ENCODE measurements at places on chromosomes 5 and 9. TPM values are rescaled to one million over a fixed set of nuclear protein-coding genes. Genes with fewer than 3 reads are reported as not detected.

GRCh38 chr9:107280543-107280942 is 2.5 kb upstream of the RAD23B start:
- H3K4me3 ChIP-seq, result no peak overlapping the region
- H3K27ac ChIP-seq, result peak overlapping the region; percentile 40
- no peaks in the 10 kb centered on the region for H3K27me3 ChIP-seq

Gene RNF183
- total RNA-seq, result 2.0 TPM

- H3K27ac ChIP-seq, result no peak overlapping the region
- peaks cover under 1% of the 10 kb centered on the region for H3K4me1 ChIP-seq
- DNase-seq, result no peak
- H3K36me3 ChIP-seq, result no peaks in the 10 kb centered on the region
Measured at GRCh38 chr9:116539549-116539948, 147.6 kb upstream of the TRIM32 start.

Gene UNC5A
- total RNA-seq, result not detected

GRCh38 chr5:139470821-139471300 is at the start of gene SMIM33:
SMIM33 (plus strand) TSS chr5:139471004; CDS start chr5:139471122, 118 bp downstream.
- peaks cover 30% of the 10 kb centered on the region for H3K4me1 ChIP-seq
- no peaks in the 10 kb centered on the region for H3K27me3 ChIP-seq
- DNase-seq, result no peak
- H3K4me3 ChIP-seq, result no peak within 1 kb of the TSS
- H3K36me3 ChIP-seq, result peaks cover 5% of the 10 kb centered on the region

Gene SPACA9
- total RNA-seq, result 9.9 TPM

GRCh38 chr9:38644601-38645000 is 24.2 kb upstream of the ANKRD18A start:
- no peak overlapping the region for H3K27ac ChIP-seq
- DNase-seq, result no peak
- H3K27me3 ChIP-seq, result peaks cover 5% of the 10 kb centered on the region
- no peaks in the 10 kb centered on the region for H3K4me1 ChIP-seq

DNA sequence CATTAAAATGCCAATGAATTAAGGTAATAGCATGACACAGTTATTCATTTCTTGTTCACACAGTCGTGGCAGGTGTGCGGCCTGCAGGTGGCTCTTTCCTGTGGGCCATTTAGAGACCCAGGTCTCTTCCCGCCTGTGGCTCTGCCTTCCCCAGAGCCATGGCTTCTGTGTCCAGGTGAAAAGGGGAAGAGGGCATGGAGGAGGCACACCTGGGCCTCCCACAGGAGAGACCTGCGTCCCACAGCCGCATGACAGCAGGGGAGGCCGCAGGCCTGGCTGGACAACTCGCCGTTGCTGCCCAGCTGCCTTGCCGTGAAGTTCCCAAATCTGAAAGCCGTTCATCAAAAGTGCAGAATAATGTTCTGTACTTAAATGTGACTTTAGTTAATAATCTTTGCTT is 14.4 kb upstream of the PLEKHG4B start:
- no peak overlapping the region for H3K4me3 ChIP-seq

Gene TCF7
- total RNA-seq, result 7.2 TPM

DNA sequence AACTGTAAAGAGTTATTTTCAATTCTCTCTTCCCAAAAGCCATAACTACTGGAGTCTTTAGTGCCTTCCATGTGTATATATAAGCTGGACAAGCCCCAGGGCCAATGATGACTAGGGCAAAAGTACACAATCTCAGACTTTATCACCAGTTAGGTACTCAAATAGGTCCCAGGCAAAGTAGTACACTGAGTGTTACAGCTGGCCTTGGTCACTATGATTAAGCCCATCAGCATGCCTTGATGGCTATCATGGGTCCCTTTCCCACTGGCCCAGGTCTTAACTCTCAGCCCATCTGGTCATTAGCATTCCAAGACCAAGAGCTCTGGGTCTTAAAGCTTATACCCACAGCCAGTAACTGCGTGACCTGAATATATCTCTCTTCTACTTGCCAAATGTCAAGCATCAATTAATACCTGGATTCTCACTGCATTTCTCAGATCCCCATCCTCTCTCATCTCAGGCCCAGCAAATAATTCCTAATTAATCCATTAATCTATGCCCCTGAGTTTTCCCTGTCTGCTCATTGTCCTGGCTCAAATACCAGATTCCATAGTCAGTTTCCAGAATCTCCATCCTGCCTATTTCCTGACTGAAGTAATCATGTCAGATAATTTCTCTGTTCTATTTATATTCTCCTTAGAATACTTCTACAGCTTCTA is 62.3 kb downstream of the NR6A1 start:
- no peaks in the 10 kb centered on the region for H3K27me3 ChIP-seq
- H3K4me1 ChIP-seq, result peaks cover 20% of the 10 kb centered on the region
- no peak for DNase-seq
- no peak overlapping the region for H3K27ac ChIP-seq
- H3K36me3 ChIP-seq, result no peaks in the 10 kb centered on the region

DNA sequence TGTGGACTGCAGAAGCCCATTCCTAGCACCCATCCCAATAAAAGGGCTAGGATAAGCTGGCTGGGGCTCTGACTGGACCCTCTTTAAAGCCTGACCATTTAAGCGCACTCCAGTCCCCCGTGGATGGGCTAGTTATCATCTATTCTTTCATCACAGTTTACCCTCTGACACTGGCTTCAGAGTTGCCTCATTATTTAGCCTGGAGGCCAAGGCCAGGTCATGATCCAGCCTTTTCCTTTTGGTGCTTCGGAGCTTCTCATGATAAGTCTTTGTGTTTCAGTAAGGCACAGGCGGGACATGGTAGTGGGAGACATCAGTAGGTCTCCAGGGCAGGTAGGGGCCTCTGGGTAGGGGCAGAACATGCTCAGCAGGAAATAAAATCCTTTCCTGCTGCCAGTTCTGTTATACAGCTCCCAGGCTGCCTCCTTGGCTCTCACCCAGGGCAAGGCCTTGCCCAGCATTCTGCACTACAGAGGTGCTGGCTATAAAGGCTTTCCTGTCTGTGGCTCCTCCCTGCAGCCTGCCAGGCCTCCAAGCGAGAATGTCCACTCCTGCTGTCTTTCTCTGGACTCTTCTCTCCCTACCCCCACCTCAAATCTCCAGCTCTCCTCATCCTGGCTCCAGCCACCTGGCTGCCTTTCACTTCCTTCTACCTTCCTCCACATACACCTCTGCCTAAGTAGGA is 128.8 kb downstream of the FSTL4 start:
- no peak overlapping the region for H3K4me3 ChIP-seq
- H3K4me1 ChIP-seq, result peaks cover 32% of the 10 kb centered on the region
- H3K27ac ChIP-seq, result no peak overlapping the region
- H3K36me3 ChIP-seq, result no peaks in the 10 kb centered on the region

Gene LCN9
- not detected for total RNA-seq

Gene PCDHGA12
- total RNA-seq, result 13.4 TPM

Gene CEL
- total RNA-seq, result 5.8 TPM

Gene FOXD4
- not detected for total RNA-seq

Gene LIFR
- total RNA-seq, result 18.7 TPM

Gene FYB1
- 3.8 TPM for total RNA-seq

- no peaks in the 10 kb centered on the region for H3K36me3 ChIP-seq
- H3K4me3 ChIP-seq, result no peak overlapping the region
- no peaks in the 10 kb centered on the region for H3K27me3 ChIP-seq
- no peaks in the 10 kb centered on the region for H3K4me1 ChIP-seq
- DNase-seq, result no peak
- H3K27ac ChIP-seq, result no peak overlapping the region
Measured at GRCh38 chr9:100724886-100725285, 147.0 kb downstream of the CAVIN4 start.

- no peaks in the 10 kb centered on the region for H3K4me1 ChIP-seq
- DNase-seq, result no peak
- H3K4me3 ChIP-seq, result no peak overlapping the region
- H3K36me3 ChIP-seq, result no peaks in the 10 kb centered on the region
Measured at GRCh38 chr5:105812304-105812703, 1858.4 kb downstream of the EFNA5 start.

DNA sequence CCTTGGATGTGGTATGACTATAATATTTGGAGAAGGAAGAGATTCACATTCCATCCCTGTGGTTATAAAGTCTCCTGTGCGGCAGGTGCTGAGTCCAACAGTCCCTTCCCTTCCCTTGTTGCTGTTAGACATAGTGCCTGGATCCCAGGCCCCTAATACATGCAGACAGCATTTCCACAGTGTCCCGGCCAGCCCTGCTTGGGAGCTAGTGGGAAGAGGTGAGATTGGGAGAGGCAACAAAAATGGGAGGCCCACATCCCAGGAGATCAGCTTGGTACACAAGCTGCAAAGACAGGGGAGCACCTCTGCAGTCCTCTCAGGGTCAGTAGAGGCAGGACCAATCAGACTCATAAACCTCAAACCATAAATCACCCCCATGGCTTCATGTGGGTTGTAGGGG is 3.3 kb upstream of the NEURL1B start:
- no peak overlapping the region for H3K4me3 ChIP-seq
- no peaks in the 10 kb centered on the region for H3K36me3 ChIP-seq
- peaks cover 41% of the 10 kb centered on the region for H3K4me1 ChIP-seq
- H3K27ac ChIP-seq, result no peak overlapping the region
- peak; percentile 25 for DNase-seq
- peaks cover 3% of the 10 kb centered on the region for H3K27me3 ChIP-seq

DNA sequence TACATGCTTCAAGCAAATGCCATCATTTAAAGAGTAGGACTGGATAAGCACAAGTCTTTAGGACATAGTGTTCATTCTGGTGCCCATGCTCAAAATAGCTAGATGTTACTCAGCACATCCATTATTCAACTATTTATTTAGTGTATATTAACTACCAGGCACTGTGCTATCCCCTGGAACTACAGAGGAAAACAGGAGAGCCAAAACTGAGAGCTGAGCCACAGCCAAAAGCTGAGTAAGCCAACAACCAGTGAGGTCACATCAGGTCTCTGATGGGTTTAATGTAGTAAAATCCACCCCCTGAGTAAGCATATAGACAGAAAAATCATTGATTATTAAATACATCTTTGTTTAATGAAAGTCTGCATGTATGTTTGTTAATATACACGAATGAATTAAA is 469.3 kb upstream of the DMAC1 start:
- H3K27me3 ChIP-seq, result no peaks in the 10 kb centered on the region
- no peak overlapping the region for H3K4me3 ChIP-seq
- no peak overlapping the region for H3K27ac ChIP-seq
- DNase-seq, result no peak
- H3K4me1 ChIP-seq, result no peaks in the 10 kb centered on the region

Gene LCP2
- 1.5 TPM for total RNA-seq

Gene PCDHGB2
- total RNA-seq, result 2.6 TPM

- DNase-seq, result no peak
- H3K36me3 ChIP-seq, result no peaks in the 10 kb centered on the region
- H3K27me3 ChIP-seq, result no peaks in the 10 kb centered on the region
- no peaks in the 10 kb centered on the region for H3K4me1 ChIP-seq
- H3K4me3 ChIP-seq, result no peak overlapping the region
Measured at GRCh38 chr5:13212886-13213285, 731.6 kb downstream of the DNAH5 start.

GRCh38 chr5:3311433-3311832 is 284.2 kb upstream of the IRX1 start:
- no peak for DNase-seq
- H3K4me3 ChIP-seq, result no peak overlapping the region
- H3K27ac ChIP-seq, result peak overlapping the region; percentile 82

GRCh38 chr9:135530146-135530545 is 8.9 kb downstream of the LCN1 start:
- H3K4me1 ChIP-seq, result no peaks in the 10 kb centered on the region
- H3K36me3 ChIP-seq, result no peaks in the 10 kb centered on the region
- no peak overlapping the region for H3K4me3 ChIP-seq
- H3K27me3 ChIP-seq, result peaks cover 50% of the 10 kb centered on the region

GRCh38 chr9:128635266-128636023 is 21.2 kb downstream of the DYNC2I2 start:
- no peaks in the 10 kb centered on the region for H3K27me3 ChIP-seq
- DNase-seq, result peak; percentile 94
- H3K36me3 ChIP-seq, result peaks cover 56% of the 10 kb centered on the region
- H3K4me3 ChIP-seq, result peak overlapping the region; percentile 33
- H3K4me1 ChIP-seq, result peaks cover 32% of the 10 kb centered on the region

GRCh38 chr5:119071561-119071995 is 691 bp downstream of the DMXL1 start:
- no peaks in the 10 kb centered on the region for H3K27me3 ChIP-seq
- H3K4me3 ChIP-seq, result peak overlapping the region; percentile 60
- no peak for DNase-seq
- H3K4me1 ChIP-seq, result peaks cover 44% of the 10 kb centered on the region
- no peaks in the 10 kb centered on the region for H3K36me3 ChIP-seq

DNA sequence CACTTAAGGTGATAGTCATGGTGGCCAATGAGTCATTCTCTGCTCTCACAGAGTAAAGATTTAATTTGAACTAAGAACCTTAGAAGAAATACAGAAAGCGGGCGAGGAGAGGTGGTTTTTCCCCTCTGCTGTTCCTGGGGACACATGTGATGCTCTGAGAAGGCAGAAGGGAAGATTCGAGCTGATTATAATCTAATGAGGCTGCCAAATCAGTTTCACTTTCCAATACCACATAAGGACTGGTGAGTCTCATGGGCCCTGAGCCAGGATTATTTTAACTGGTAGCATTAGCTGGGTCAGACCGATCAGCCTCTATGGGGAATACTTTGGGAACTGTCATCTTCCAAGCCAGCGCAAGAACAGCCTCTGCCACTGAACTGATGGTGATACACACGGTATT is 116.5 kb downstream of the SLC1A3 start:
- DNase-seq, result no peak
- H3K4me1 ChIP-seq, result peaks cover 3% of the 10 kb centered on the region
- H3K36me3 ChIP-seq, result no peaks in the 10 kb centered on the region
- H3K27me3 ChIP-seq, result no peaks in the 10 kb centered on the region
- H3K27ac ChIP-seq, result no peak overlapping the region

Gene ANKRD31
- total RNA-seq, result not detected

Gene OCLN
- total RNA-seq, result 52.4 TPM

Gene GRM6
- not detected for total RNA-seq

Gene IFNA2
- total RNA-seq, result not detected

Gene ORM1
- total RNA-seq, result not detected

DNA sequence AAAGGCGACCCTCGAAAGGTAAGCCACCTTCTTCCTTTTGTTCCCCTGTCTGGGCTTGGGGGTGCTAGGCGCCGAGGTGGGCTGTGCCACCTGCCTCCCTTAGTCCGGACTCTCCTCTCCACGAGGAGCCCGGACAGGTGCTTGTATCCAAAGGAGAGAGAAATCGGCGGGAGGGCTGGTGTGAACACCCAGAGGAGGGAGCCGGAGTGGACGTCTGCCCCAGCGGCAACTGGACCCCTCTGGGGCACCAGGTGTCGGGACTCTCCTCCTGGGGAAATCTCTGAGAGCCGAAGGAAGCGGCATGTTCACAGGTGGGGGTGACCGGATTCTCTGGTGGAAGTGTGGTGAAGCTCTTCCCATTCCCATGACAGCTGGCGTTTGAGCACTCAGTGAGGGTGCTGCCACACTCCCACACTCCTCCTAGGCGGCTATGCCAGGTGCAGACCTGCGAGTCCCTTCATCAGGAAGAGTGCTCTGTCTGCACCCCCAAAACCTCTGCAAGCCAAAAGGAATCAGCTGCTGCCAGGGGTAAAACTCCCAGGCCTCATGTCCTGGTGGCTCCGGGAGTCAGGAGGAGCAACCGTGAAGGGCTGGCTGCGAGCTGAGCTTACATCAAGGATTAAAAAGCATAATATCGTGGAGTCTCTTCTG is 921 bp downstream of the KCNIP1 start:
- H3K36me3 ChIP-seq, result no peaks in the 10 kb centered on the region
- peaks cover 24% of the 10 kb centered on the region for H3K27me3 ChIP-seq
- H3K27ac ChIP-seq, result no peak overlapping the region
- H3K4me1 ChIP-seq, result peaks cover 9% of the 10 kb centered on the region
- no peak for DNase-seq

Gene KCNV2
- total RNA-seq, result not detected

Measured in suprapubic skin (tissue), 4 donors.